ENCODE measurements at places on chromosomes 7 and 10. TPM values are rescaled to one million over a fixed set of nuclear protein-coding genes. Genes with fewer than 3 reads are reported as not detected.

DNA sequence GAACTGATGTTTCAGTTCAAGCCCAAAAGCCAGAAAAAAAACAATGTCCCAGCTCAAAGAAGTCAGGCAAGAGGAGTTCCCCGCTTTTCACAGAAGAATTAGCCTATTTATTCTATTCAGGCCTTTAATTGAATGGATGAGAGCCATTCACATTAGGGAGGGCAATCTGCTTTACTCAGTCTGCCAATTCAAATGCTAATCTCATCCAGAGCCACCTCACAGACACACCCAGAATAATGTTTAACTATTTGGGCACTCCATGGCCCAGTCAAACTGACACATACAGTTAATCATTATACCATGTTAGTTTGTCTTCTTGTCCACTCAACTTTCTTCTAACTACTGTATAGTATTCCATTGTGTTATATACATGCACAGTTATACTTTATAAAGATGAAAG, 2.6 kb upstream of the NPSR1 start:
- no peaks in the 10 kb centered on the region for H3K36me3 ChIP-seq
- no peak for DNase-seq
- no peak overlapping the region for H3K27ac ChIP-seq
- H3K4me1 ChIP-seq = no peaks in the 10 kb centered on the region
- H3K4me3 ChIP-seq = no peak overlapping the region

Gene HABP2
- 0.72 TPM for total RNA-seq

Gene SPOCK2
- 3.7 TPM for total RNA-seq

DNA sequence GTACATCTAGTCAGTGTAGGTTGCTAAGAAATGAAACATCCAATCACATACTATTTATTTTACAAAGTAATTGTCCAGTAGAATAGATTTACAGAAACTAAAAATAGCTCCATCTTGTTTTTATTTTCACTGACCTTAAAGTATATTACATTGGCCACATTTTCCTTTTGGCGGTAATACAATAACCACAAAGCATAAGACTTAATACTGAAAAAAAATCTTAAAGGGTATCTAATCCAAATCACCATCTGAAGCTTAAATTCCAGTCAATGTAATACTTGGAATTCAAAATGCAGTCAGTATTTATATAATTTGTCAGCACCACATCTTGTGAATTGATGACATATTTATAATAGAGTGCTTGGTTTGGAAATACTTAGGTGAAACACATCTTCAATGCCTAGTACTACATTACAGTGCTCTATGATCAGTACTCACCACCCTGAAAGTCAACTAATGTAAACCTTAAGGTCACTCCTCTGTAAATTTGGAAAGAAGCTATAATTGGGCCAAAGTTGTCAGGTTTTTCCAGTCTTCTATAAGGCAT, 8.9 kb downstream of the ANKMY2 start:
- no peak overlapping the region for H3K4me3 ChIP-seq
- no peak overlapping the region for H3K27ac ChIP-seq
- no peaks in the 10 kb centered on the region for H3K36me3 ChIP-seq
- peaks cover 22% of the 10 kb centered on the region for H3K4me1 ChIP-seq
- DNase-seq = no peak
